ENCODE measurements at places on chromosomes 1 and 21.
A peak's percentile ranks its signal among the peaks of the same experiment; 100 is the strongest.

- peak; percentile 68 for DNase-seq
Measured at GRCh38 chr1:213051127-213051880, at the start of gene RPS6KC1. RPS6KC1 (plus strand) TSS chr1:213051241; CDS start chr1:213051405, 164 bp downstream.

DNA sequence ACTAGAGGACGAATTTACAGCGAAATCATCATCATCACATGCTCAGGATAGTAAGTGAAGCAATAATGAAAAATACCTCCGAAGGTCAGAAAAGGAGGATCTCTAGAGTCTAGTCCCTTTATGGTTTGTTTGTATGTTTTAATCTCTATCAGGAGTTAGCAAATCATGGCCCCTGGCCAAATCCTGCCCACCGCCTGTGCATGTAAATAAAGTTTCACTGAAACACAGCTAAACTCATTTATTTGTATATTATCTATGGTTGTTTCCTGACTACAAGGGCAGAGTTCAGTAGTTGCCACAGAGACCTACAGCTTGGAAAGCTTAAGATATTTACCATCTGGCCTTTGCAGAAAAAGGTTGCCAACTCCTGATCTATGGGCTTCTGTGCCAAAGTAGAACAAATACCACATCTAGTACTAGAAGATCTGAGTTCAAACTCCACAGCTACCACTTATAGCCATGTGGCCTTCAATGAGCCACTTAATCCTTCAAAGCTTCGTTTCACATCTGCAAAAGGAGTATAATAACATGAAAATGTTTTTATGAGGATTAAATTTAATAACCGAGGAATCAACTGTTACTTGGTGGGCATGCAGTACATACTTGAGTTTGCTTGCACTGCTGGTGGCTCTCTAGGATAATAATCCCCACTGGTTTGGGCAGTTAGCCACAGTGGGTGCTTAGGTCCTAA is 94.0 kb upstream of the KIF26B start:
- no peak for DNase-seq

DNA sequence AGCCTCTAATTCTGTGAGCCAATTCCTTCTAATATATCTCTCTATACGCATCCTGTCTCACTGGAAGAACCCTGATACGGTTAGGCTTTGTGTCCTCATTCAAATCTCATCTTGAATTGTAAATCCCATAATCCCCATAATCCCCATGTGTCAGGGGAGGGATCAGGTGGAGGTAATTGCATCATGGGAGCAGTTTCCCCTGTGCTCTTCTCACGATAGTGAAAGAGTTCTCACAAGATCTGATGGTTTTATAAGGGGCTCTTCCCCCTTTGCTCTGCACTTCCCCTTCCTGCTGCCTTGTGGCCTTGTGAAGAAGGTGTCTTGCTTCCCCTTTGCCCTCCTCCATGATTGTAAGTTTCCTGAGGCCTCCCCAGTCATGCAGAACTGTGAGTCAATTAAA is 116.1 kb downstream of the MRPS6 start:
- no peak for DNase-seq

DNA sequence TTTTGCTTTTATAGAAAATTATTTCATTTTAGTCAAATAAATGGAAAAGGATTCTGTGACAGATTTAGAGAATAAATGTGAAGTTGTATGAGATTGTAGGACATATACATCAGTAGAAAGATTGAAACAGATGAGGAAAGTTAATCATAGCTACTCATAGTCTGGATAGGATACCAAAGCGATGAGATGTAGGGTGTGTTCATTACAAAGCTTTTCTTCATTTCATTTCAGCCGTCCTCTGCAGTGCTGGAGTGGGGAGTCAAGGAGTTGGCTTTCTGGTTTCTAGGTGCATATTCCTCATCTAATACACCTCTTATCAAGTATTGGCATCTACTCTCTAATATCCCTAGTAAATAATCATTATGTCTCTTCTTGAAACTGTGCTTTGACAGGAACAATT is 149.5 kb upstream of the NEGR1 start:
- no peak for DNase-seq

- DNase-seq: no peak
Measured at GRCh38 chr21:28261298-28261697, 731.4 kb downstream of the LTN1 start.

DNA sequence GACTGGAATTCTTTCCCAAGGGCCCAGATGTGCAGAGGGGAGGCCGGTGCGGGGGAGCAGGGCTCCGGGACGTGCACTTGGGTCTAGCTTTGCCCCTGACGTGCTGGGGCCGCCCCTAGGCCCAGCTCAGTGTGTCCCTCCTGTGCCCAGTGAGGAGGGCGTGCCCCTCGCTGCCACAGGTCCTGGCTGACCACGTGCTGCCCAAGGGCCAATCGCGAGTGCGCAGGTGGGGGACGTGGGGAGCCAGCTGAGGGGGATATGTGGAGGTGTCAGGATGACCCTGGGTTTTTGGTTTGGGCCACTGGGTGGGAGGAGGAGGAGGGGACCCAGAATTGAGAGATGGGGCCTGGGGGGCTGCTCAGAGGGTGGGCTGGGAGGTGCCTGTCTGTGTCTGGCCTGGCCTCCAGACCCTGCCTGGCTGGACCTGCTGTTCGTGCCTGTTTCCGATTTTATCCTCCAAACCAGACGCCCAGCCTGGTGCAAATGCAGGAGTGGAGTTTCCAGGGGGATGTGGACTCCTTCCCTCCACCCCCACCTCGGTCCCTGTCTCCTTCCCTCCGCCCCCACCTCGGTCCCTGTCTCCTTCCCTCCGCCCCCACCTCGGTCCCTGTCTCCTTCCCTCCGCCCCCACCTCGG is 6.1 kb upstream of the RNF223 start:
- no peak for DNase-seq

DNA sequence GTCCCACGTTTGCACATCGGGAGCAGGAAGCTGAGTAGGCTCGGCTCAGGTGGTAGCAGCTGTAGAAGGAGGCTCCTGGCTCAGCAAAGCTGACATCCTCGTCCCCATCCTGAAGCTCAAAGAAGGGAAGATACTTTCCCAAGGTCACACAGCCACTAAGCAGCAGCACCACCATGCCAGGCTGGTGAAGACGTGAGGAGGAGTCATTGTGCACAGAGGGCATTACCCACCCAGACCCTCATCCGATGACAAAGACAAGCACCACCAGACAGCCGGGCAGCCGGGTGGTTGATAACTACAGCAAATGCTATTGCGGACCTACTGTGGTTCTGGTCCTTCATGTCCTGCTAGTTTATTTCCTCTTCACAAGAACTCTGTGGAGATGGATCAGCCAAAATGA is 186.9 kb downstream of the MATN1 start:
- no peak for DNase-seq

DNA sequence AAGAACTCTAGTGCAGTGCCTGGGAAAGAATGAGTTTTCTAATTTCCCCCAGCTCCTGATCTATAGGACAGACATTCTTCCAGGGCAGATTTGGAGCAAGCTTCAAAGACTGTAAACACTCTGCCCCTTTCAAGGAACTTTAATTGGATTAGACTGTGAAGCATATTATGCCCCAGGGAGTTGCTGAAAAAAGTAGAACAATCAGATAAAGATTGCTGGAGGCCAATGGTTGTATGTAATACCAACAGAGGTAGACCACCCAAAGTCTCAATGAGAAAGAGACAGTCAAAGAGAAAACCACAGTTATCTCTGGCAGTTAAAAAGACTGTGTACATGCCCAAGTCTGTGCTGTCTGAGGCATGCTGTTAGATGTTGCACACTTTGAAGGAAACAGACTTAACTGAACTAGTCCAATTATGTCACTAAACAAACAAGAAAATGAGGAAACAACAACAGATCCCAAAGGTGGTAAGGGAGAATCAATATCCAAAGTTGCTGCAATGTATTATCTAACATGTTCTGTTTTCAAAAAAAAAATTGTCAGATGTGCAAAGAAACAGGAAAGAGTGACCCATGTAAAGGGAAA is 24.4 kb downstream of the C4BPA start:
- DNase-seq: no peak

DNA sequence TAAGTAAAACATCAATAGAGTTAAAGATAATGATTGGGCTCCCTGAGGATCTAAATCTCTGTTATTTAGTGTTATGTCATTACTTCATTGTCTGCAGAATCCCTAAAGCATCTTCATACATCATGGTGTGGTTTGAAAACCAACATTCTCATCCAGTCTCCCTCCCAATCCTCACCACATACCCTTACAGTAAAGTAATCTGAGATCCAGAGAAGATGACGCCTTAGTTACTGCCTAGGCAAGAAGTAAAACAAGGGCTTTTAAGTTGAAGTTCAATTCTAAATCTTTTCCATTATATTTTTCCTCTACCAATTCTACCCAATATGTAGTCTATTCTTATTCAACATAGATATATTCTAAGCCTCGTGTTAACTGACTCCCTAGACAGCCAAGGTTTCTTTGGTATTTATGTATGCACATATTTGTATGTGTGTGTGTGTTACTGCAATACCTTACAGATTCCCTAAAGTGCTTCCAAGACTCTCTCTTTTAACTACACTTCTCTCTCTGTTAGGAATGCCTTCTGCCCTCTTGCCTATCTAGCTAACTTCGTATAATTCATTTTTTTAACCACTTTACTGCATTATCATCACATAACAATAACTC is 17.3 kb downstream of the DPH5 start:
- no peak for DNase-seq

DNA sequence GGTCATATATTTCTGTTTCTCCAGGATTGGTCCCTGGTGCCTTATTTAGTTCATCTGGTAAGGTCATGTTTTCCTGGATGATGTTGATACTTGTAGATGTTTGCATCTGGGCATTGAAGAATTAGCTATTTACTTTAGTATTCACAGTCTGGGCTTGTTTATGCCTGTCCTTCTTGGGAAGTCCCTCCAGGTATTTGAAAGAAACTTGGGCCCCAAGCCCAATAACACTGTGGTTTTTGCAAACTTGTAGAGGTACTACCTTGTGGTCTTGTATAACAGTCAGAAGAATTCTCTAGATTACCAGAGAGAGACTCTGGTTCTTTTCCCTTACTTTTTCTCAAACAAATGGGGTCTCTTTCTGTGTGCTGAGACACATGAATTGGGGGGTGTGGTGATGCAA is 251.4 kb upstream of the B3GALT2 start:
- no peak for DNase-seq

DNA sequence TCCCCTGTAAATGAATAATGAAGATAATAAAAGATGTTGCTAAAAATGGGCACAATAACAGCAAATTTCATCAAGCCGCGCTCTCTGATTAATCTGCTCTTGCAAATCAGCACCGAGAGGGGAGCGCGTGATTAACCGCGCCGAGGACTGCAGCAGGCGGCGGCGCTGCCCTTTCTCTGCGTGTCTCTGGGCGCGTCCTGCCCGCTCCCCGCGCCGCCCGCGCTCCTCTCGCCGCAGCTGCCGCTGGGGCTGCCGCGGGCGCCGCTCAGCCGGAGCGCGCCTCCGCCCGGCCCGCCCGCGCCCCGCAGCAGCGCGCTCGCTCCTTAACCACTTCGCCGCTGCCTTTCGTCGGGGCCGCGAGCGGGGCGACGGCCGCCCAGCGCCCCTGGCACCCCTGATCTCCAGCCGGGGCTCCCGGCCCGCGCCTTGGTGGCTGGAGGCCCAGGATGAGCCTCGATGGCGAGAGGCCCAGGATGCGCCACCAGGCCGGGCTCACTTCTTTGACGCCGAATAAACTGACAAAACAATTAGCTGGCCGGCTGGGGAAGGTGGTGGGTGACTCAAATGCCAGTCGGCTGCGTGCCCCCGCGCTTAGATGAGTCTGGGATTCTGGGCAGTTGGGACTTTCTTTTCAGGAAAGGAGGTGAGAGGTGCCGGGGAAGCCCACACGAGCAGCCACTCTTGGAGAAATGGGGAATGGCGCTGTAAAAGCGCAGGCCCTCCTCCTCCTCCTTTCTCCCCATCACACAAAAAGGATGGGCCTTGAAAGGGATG is 221.4 kb upstream of the PKN2 start:
- peak; percentile 31 for DNase-seq

- no peak for DNase-seq
Measured at GRCh38 chr1:244383278-244383884, 68.3 kb downstream of the ADSS2 start.

DNA sequence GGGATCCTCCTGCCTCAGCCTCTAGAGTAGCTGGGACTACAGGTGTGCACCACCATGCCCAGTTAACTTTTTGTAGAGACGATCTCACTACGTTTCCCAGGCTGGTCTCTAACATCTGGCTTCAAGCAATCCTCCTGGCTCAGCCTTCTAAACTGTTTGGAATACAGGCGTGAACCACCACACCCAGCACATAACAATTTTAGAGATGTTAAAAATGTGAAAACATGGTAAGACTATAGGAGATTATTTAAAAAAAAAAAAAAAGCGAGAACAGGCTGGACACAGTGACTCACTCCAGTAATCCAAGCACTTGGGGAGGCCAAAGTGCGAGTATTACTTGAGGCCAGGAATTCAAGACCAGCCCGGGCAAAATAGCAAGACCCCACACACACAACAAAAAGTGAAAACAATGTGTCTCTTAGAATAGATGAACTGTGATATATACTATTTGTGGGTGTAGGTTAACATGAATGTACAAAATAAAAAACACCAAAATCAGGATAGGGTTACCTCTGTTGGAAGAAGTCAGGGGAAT is 19.6 kb downstream of the CCDC18 start:
- DNase-seq: no peak

DNA sequence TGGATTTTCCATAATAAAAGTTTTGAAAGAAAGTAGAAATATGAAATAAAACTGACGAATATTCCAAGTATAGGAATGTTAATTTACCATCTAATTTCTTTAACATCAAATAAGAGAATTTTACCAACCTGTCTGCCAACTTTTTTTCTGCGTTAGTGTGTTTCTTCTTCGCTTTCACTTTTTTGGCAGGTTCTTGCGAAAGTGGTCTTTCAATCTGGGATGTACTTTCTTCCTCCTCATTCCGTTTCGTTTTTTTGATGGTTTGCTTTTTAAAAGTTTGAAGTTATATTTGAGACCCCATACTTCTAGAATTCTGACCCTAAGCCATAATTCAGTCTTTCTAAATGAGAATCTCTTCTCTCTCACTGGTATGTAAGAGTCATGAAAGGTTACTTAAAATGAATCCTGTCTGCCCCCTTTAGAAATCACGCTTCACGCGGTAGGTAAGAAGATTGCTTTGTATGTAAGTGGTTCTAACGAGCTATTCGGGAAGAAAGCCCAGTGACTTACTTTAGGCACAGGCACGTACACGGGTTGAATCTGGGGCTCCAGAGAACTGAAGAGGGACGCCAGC is 580 bp downstream of the RBM34 start:
- no peak for DNase-seq

DNA sequence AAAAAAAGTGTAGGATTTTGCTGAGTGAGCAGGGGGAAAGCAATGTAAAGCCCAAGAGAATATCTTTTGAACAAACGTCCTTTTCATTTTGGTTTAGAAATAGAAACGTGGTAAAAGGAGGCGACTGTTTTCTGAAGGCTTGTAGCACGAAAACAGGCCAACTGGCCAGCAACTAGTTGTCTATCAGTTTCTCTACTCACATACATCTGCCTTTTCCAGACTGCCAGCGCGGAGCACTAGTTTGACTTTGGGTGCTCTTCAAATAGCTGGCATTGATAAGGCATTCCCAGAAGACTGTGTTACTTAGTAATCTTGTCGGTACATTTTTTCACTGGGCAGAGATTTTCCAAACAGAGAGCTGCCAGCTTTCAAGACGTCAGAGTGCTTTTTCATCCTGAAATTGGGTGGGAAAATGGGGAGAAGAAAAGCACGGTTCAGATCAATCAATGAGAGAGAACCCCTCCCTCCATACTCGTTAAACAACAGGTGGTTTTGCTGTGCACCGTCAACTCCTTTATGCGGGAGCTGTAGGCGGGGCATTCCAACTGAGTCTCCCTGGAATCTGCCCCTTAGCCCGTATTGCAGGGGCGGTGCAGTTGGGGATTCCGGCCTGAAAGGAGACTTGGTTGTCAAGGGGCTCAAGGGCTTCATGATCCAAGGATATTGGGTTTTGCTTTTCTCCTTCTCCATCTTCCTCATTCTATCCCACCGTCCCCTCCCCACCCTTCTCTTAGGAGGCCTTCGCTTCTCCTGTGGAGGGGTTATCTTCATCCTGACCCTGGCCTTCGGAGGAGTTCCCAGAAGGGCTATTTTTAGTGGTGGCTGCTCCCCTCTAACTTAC is 884 bp upstream of the LRRC8C start:
- DNase-seq: peak; percentile 8

All from neural crest cell (in vitro differentiated cells).